CD4-positive, alpha-beta T cell treated with Interleukin-17A for 4 hours (primary cell): ENCODE measurements at places on chromosomes 7 and 10.

GRCh38 chr10:11282156-11282555 lies 264.5 kb downstream of the CELF2 start:
- no peak for DNase-seq

DNA sequence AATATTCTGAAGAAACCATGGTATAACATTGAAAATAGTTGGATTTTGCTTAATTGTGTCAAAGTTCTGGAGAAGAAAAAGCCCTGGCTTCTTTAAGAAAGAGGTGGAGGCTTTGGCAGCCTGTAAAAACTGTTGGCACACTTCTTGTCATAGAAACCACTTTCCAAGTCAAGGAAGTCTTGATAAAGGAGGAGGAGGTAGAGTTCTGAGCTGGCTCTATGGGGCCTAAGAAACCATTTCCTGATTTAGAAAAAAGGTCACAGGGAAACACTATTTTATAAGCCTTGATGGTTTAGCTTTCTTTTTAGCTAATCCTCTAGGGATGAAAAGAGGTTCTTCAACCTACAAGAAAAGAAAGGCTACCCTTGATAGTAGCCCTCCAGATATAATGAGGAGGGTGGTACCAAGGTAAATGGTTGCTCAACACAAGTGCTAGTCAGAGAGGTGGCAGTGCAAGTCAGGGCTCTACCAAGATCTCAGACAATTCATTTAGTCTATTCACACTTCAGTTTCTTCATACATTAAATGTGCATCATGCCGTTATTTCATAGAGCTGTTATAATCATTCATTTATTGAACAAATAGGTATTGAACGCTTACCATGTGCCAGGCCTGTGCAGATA lies 346.9 kb downstream of the RNLS start:
- DNase-seq: no peak

GRCh38 chr10:7481368-7481765 lies 70.5 kb upstream of the SFMBT2 start:
- no peak for DNase-seq

- DNase-seq: no peak
Measured at GRCh38 chr7:7881581-7881980, 87.0 kb upstream of the GLCCI1 start.

GRCh38 chr10:63214571-63214970 lies 81.4 kb downstream of the NRBF2 start:
- DNase-seq: no peak

DNA sequence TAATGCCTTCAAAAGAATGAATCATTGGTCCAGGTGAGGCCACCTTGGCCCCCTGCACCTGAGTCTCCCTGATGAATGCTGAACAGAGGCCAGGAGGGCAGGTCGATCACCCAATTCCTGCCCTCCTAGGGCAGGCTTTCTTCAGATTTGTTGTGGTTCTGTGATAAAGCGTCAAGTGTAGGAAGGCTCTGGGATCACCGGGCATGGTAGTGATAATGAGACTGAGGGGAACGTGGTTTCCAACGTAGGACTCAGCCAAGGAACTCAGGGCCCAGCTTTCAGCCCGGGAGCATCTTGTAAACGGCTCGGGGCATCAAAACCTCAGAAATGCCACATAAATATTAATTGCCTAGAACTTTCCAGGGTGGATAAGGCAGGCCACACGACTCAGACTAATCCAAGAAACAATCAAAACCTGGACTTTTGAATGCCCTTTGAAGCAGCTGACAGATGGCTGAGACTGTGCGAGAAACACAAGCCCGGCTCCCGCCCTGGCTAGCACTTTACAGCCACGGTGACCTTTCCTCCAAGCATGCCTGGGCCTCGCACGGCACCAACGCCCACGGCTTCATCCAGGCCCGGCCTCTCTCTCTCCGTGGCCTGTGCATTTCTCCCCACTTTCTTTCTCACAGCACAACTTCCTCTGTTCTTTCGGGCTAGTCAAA lies 239.3 kb upstream of the GRB10 start:
- no peak for DNase-seq

- DNase-seq: no peak
Measured at GRCh38 chr10:20288060-20288459, 471.8 kb downstream of the PLXDC2 start.

GRCh38 chr7:69761290-69761922 lies 163.1 kb downstream of the AUTS2 start:
- no peak for DNase-seq

DNA sequence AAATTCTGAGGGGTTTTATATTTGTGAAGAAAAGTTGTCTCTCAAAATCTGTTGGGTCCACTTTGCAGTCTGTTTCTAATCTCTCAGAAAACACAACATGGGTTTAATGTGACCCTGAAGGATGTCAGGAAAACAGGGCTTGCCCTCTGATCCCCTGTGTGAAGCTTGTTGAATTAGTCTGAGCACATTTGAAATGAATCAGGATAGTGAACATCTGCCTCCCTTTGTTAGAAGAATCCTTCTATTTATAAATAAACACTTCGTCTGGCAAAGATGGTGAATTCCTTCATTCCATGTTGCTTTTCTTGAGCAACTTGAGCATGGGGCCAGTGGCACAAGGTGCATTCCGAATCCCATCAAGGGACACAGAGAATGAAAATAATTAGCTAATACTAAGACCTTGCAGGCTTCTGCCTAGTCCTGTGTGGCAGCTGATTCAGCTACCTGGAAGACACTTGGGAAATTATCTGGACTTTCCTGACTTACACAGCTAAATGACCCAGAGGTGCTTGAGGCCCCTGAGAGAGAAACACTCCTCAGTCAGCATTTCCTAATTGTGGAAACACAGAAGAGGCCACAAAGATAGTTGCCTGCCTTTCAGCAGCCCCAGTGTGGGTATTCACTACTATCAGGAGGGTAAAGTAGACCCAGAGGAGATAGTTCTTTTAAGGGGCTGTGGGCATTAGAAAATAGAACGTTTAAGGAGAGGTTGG lies 305.5 kb downstream of the C7orf25 start:
- no peak for DNase-seq

DNA sequence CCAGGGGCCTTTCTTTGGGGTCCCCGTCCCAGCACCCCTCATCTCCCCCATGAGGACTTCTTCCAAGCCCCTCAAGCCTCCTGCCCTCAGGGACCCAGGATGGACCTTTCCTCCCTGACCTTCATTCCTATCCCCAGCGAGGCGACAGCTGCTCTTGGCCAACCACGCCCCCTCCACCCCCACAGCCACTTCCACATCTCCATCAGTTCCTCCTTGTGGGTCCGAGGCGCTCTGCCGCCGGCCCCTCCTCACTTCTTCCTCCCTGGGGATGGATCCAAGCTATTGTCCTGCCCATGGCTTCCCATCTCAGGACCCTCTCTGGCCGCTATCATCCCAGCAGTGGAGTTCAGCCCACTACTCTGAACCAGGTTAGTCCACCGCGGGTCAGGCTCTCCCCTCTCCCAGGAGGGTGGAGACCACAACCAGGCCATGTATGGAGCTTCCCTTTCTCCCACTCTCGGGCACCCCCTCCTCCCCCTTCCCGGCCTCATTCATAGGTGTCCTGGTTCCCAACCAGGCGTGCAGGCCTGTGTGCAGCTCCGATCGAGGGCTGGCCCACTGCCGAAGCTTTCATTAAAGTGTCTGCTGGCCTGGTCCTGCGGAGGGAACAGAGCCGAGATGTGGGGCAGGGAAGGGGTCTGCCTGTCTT lies 1.7 kb upstream of the SH2B2 start:
- peak; percentile 18 for DNase-seq

GRCh38 chr10:71187600-71187999 lies 24.8 kb upstream of the UNC5B start:
- no peak for DNase-seq

GRCh38 chr7:92158660-92159575 lies 20.0 kb downstream of the LRRD1 start:
- DNase-seq: no peak

DNA sequence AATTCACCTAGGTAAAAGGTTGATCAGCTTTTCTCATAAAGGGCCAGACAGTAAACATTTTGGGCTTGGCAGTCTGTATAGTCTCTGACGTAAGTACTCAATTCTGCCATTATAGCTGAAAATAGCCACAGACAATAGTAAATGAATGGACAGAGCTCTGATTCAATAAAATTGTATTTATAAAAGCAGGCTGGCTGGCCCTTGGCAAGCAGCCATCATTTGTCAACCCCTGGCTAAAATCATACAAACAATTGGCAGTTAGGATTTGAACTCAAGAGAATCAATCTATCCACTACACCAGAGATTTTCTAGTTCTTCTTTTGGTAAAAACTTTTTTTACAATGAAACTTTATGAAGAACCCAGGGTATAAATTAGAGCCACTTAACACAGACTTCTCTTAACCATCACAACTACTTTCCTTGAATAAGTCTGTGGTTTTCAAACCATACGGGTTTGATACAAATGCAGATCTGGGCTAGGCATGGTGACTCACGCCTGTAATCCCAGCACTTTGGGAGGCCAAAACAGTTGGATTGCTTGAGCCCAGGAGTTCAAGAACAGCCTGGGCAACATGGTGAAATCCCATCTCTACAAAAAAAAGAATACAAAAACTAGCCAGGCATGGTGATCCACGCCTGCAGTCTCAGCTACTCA lies 124.5 kb downstream of the SLC16A9 start:
- DNase-seq: no peak

GRCh38 chr10:11150879-11151415 lies 133.3 kb downstream of the CELF2 start:
- DNase-seq: no peak

DNA sequence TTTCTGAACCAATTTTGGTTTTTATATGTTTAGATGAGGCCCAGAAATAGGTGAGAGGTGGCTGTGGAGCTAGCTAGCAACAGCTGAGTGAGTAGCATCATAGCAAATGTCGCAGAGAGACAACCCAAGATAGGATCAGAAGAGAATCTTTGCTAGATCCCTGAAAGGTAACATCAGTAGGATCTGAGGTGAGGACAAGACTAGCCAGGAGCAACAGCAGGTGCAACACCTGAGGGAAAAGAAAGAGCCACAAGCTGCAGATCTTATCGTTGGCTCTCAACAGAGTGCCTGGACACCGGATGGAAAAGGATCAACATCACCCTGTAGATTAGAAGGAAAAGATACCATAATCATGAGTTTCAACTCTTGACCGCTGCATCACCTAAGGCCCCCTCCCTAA lies 4.4 kb downstream of the ST8SIA6 start:
- DNase-seq: no peak

DNA sequence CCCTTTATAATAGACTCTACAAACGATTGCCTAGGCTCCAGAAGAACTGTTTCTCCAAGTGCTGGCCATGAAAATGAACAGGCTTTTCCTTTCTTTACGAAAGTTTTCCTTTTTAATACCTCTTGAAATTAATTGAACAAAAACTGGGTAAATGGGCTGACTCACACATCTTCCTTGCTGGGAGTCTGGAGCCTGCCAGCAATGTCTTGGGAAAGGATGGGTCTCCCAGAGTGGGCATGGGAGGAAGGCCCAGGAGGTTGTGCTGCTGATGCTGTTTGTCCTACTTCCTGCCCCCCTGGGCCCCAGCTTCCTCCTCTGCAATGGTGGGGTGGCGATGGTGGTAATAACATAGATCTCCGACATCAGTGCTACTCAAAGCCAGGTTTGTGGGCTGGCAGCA lies 174.1 kb downstream of the RPS24 start:
- DNase-seq: no peak

DNA sequence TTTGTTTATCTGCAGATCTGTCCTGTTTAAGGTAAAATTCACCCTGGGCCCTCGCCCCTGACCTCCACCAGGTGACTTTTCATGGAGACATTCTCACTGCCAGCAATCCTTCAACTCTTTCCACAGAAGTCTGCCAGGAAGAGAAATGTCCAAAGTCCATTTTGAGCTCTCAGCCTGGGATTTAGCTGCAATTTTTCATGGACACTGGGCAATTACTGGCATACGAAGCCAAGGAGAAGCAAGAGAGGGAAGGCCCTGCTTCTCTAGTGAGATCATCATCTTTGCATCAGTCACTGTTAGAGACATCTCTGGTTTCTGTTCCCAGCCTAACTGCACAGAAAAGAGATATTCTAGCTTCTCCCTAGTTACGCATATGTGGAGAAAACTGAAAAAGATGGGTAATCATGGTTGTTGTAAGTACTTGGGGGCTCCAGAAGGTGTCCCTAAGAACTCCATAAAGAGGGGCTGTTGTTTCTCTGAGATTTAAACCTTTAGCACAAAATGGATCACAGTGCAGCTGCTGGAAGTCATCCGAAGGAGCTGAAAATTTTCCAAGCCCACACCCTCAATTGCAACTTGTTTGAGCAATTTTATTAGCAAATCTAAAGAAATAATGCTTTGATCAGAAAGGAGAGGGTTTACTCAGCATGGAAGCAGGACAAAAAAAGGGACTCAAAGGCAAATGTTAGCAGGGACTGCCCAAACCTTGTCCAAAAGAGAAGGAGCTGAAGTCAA lies 168.9 kb downstream of the SNX10 start:
- no peak for DNase-seq

DNA sequence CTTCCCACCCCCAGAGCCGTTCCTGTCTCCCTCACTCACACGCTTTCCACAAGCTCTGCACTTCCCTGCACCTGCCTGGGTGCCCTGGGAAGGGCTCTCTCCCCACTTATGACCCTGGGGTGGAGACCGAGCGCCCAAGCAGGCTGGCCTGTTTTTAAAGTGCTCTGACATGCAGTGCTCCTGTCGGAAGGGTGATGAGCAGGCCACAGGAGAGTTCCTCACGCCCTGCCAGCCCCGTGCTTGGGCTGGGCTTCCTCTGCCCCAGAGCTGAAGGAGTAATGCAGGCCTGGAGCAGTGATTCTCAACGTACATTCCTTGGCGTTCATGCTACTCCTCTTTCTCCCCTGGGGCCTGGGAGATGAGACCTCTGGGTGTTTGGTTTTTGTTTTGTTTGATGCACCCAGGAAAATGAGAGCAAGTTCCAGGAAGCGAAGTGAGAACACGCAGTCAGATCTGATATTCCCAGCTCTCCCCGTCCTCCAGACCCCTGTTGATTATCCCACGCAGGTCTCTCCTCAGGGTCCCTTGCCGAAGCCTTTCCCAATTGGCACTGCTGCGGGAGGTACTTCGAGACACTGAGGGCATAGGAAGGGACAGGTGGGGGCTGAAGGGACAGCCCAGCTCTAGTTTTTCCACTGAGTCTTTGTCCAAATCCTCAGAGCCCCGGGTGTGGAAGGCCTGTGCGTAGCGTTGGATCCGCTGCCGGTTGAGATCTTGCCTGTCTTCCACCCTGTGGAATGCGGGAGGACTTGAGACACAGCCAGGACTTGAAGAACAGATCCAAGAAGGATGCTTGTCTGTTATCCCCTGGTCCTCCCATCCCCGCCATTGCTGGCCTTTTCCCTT lies 14.1 kb downstream of the TRPV6 start:
- no peak for DNase-seq

- no peak for DNase-seq
Measured at GRCh38 chr7:150311711-150312110, 11.4 kb upstream of the LRRC61 start.

- no peak for DNase-seq
Measured at GRCh38 chr7:127920787-127921438, 110.3 kb downstream of the LRRC4 start.

DNA sequence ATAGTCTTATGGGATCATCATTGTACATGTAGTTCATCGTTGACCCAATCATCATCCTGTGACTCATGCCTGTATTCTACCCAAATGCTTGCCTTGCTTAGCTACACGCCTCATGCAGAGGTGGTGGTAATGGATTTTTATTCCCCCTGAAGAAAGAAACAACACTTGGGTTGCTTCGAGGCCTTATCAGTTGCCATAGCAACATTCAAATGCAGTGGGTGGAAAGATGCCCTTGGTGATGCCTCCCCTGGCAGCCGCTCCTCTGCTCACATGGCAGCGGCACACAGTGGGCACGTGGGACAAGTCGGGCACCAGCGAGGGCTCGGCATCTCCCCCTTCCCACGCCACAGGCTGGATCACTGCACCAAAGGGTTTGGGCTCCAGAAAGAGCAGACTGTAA lies 54.0 kb upstream of the NMT2 start:
- no peak for DNase-seq

GRCh38 chr7:6323967-6324701 lies 51.7 kb upstream of the CYTH3 start:
- DNase-seq: no peak
